Camera-type eye (tissue), 1 donor: ENCODE measurements at places on chromosomes 7 and 10. TPM values are rescaled to one million over a fixed set of nuclear protein-coding genes. Genes with fewer than 3 reads are reported as not detected.

PLAU gene
- total RNA-seq: 8.1 TPM

CC2D2B gene
- 2.5 TPM for total RNA-seq

PLAC9 gene
- total RNA-seq: 43.8 TPM

HTRA1 gene
- total RNA-seq: 172 TPM

ANAPC16 gene
- 82.4 TPM for total RNA-seq
